Tibial nerve (tissue), 4 donors: ENCODE measurements at places on chromosomes 3 and 15.

DNA sequence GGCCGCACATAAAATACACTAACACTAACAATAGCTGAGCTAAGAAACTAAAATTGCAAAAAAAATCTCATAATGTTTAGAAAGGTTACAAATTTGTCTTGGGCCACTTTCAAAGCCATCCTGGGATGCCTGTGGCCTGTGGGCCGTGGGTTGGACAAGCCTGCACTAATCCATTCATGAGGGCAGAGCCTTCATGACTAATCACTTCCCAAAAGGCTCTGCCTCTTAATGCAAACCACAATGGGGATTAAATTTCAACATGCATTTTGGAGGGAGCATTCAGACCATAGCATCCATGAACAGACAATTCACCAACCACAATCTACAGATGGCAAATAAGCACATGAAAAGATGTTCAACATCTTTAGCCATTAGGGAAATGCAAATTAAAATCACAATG, 128.2 kb downstream of the SUCLG2 start:
- no peaks in the 10 kb centered on the region for H3K4me1 ChIP-seq
- H3K27me3 ChIP-seq, result no peaks in the 10 kb centered on the region
- no peak overlapping the region for H3K4me3 ChIP-seq
- no peak for DNase-seq
- H3K27ac ChIP-seq, result no peak overlapping the region

DNA sequence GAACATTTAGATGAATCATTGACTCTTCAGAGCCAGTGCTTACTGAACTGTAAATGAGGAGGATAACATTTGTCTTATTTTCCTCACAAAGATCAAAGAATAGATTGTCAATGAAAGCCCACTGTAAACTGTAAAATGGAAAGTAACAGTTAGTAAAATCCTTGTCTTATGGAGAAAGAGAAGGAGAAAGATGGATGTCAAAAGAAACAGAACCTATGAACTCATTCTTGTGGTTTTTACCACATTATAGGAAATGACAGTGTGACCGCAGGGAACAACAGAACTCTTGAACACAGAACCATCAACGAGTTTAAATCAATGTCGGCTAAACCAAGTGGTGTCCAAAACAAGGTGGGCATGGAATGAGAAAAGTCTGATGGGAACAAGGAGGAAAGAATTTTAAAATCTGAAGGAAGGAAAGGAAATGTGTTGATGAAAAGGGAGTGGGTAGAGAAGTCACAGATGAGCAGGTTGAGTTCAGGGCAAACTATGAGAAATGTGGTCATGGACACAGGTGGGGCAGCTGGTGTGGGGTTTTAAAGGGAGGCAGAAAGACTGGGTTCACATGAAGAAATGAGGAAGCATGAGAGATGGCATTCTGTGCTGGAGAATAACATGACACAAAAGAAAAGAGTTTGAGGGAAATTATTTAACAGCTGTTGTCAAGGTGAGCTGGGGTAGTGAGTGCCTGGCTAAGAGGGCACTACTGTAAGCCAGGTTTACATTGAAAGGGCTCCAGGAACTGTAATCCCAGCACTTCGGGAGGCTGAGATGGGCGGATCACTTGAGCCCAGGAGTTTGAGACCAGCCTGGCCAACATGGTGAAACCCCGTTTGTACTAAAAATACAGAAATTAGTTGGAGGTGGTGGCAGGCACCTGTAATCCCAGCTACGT, 42.4 kb upstream of the ETV5 start:
- H3K4me3 ChIP-seq, result no peak overlapping the region
- H3K27ac ChIP-seq, result no peak overlapping the region
- no peaks in the 10 kb centered on the region for H3K4me1 ChIP-seq
- no peaks in the 10 kb centered on the region for H3K36me3 ChIP-seq

DNA sequence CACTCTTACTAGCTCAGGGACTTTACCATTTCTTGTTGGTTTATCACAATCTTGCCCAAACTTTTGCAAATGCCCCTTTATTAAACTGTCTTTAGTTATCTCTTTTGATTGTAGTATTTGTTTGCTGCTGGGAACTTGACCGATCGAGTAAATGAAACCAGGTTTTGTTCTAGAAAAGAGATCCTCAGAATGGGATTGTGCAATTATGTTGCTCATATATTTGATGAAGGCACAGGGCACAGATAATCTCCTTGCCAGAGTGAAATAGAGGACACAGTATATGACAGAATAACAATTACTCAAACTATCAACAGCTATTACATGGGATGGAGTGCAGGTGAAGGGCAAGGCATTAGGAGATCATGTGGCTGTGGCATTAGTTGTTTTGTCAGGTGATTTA, 216.6 kb upstream of the RASGRP1 start:
- H3K36me3 ChIP-seq, result no peaks in the 10 kb centered on the region
- no peaks in the 10 kb centered on the region for H3K27me3 ChIP-seq
- H3K27ac ChIP-seq, result no peak overlapping the region
- no peak overlapping the region for H3K4me3 ChIP-seq
- no peaks in the 10 kb centered on the region for H3K4me1 ChIP-seq

GRCh38 chr15:100061944-100062343, 279.8 kb downstream of the ADAMTS17 start:
- H3K27ac ChIP-seq, result no peak overlapping the region
- no peaks in the 10 kb centered on the region for H3K36me3 ChIP-seq
- H3K27me3 ChIP-seq, result no peaks in the 10 kb centered on the region
- no peak overlapping the region for H3K4me3 ChIP-seq
- no peak for DNase-seq
- H3K4me1 ChIP-seq, result no peaks in the 10 kb centered on the region

DNA sequence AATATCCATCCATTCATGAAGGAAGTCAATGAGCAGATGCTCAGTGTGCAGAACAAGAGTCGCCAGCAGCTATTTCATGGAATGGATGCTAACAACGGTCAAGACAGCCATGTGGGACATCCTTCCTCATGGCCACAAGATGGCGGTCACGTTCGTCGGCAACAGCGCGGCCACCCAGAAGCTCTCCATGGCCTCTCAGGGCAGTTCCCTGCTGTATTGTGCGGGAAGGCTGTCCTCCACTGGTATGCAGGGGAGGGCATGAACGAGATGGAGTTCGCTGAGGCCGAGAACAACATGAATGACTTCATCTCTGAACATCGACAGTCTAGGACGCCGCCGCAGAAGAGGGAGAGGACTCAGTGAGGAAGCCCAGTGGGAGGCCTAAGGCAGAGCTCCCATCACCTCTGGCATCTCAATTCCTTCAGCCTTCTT, 208.3 kb downstream of the TJP1 start:
- no peaks in the 10 kb centered on the region for H3K4me1 ChIP-seq
- H3K27ac ChIP-seq, result no peak overlapping the region
- no peaks in the 10 kb centered on the region for H3K36me3 ChIP-seq
- DNase-seq, result no peak

DNA sequence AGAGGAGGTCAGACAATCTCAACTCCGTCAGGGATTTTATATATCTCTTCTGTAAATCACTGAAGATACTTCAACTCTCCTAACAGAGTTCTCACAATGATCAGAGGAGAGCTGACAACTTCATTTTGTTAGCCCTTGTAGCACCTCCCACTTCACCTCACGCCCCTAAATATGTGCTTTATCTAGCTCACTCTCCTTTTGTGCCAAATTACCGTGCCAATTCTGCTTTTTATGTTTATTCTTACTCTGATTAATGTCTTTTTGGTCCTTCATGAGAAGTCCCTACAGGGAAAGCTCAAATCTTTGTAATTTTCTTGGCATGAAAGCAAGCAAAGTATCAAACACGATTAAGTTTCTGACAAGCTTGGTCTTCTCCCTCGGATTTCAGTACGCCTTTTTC, 636.1 kb upstream of the NAALADL2 start:
- DNase-seq, result no peak
- no peak overlapping the region for H3K4me3 ChIP-seq
- no peaks in the 10 kb centered on the region for H3K36me3 ChIP-seq
- H3K27me3 ChIP-seq, result no peaks in the 10 kb centered on the region
- no peak overlapping the region for H3K27ac ChIP-seq

- no peaks in the 10 kb centered on the region for H3K36me3 ChIP-seq
- H3K27me3 ChIP-seq, result no peaks in the 10 kb centered on the region
- no peak overlapping the region for H3K4me3 ChIP-seq
Observed at GRCh38 chr15:101198800-101199199, 53.0 kb downstream of the CHSY1 start.

GRCh38 chr15:50219820-50220219, 37.8 kb downstream of the SLC27A2 start:
- H3K4me1 ChIP-seq, result no peaks in the 10 kb centered on the region
- no peak overlapping the region for H3K4me3 ChIP-seq
- H3K36me3 ChIP-seq, result no peaks in the 10 kb centered on the region
- no peak overlapping the region for H3K27ac ChIP-seq
- DNase-seq, result no peak

- H3K4me1 ChIP-seq, result no peaks in the 10 kb centered on the region
- DNase-seq, result no peak
- H3K27ac ChIP-seq, result no peak overlapping the region
Observed at GRCh38 chr15:48592933-48593332, 52.6 kb downstream of the FBN1 start.

DNA sequence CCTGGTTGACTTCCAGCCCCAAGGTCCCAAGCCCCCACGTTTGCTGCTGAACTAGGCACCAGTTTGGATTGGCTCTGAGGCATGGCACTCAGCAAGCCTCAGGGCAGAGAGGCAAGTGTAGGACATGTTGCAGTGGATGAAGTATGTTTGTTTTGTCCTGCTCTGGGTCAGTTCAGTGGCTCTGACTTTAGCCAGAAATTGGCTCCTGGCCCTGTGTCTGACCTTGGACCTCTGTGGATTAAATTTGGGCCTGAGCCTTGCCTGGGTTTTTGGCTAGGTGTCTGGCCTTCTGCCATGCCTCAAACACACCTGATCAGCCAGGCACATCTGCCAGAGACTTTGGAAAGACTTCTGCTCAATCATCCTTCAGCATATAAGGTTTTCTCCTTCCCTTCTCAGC, 3.6 kb upstream of the MRAS start:
- no peaks in the 10 kb centered on the region for H3K36me3 ChIP-seq
- H3K27me3 ChIP-seq, result no peaks in the 10 kb centered on the region
- H3K4me1 ChIP-seq, result peaks cover 2% of the 10 kb centered on the region
- no peak overlapping the region for H3K4me3 ChIP-seq
- no peak overlapping the region for H3K27ac ChIP-seq

DNA sequence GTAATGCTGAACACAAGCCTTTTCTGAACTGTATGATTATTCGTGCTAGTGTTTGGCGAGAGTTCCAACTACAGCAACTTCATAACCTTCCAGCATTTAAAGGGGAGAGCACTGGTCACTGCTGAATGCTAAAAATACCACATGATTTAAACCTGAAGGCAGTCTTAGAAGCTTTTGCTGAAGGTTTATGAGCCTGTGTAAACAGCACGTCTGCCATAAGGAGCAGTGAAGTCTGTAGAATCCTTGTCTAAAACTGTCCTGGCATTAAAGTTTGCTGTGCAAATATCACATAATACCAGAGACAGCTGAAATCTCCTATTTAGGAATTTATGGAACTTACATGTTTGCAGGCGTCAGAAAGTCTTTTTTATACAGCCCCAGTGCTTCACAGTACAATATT, 5.9 kb downstream of the SATB1 start:
- H3K4me1 ChIP-seq, result no peaks in the 10 kb centered on the region
- H3K36me3 ChIP-seq, result peaks cover 31% of the 10 kb centered on the region
- DNase-seq, result no peak
- peak overlapping the region; percentile 52 for H3K27ac ChIP-seq

DNA sequence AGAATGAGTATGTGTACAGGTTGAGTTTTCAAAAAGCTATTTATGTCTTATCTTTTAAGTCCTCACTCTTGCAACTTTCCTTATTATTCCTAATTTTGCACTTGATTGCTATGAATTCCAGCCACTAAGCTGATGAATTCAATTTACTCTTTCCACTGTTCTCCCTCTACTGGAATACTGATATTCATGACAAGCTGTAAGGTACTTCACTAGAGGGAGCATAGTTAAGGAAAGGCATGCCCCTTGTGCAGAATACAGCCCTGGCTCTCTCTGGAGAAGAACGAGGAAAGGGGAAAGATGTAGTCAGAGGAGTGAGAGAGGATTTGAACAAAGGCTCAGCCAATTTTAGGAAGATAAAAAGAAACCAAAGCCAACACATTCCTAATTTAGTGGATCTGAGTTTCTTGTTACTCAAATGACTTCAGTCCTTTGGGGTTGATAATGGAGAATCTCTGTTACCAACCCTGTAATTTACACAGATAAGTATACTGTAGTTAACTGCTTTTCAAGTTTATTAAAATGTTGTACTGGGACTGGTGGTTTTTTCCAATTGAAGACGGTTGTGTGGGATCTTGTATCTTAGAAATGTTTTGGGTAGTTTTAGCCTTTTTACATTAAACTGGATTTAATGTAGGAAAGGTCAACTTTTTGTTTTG, 4.0 kb downstream of the SCAANT1 start:
- no peak overlapping the region for H3K4me3 ChIP-seq
- DNase-seq, result no peak
- no peaks in the 10 kb centered on the region for H3K27me3 ChIP-seq
- no peak overlapping the region for H3K27ac ChIP-seq
- no peaks in the 10 kb centered on the region for H3K4me1 ChIP-seq

GRCh38 chr15:79989682-79990081, 18.7 kb upstream of the BCL2A1 start:
- no peak for DNase-seq
- no peaks in the 10 kb centered on the region for H3K4me1 ChIP-seq
- no peaks in the 10 kb centered on the region for H3K36me3 ChIP-seq
- H3K27ac ChIP-seq, result no peak overlapping the region
- no peak overlapping the region for H3K4me3 ChIP-seq
- no peaks in the 10 kb centered on the region for H3K27me3 ChIP-seq

DNA sequence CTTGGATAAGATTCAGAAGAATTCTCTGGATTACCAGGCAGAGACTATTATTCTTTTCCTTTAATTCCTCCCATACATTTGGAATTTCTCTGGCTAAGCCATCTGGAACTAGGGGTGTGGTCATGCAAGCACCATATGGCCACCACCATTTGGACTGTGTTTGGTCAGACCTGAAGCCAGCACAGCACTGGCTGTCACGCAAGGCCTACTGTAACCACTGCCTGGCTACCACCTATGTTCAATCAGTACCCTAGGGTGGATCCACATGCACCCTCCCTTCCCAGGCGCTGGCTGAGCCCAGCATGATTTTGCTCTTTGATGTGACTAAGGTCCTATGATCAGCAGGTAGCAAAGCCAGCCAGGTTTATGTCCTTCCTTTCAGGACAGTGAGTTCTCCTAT, 287.8 kb upstream of the GOLIM4 start:
- DNase-seq, result no peak
- H3K4me1 ChIP-seq, result no peaks in the 10 kb centered on the region
- no peaks in the 10 kb centered on the region for H3K36me3 ChIP-seq
- H3K27ac ChIP-seq, result no peak overlapping the region
- H3K4me3 ChIP-seq, result no peak overlapping the region
- H3K27me3 ChIP-seq, result no peaks in the 10 kb centered on the region

- H3K27me3 ChIP-seq, result no peaks in the 10 kb centered on the region
- no peak for DNase-seq
- peaks cover 53% of the 10 kb centered on the region for H3K36me3 ChIP-seq
- H3K4me1 ChIP-seq, result no peaks in the 10 kb centered on the region
Observed at GRCh38 chr3:132593947-132594323, 3.1 kb upstream of the ACKR4 start.

GRCh38 chr15:35956056-35956455, 410.1 kb upstream of the DPH6 start:
- H3K4me1 ChIP-seq, result no peaks in the 10 kb centered on the region
- no peaks in the 10 kb centered on the region for H3K36me3 ChIP-seq
- no peak for DNase-seq
- H3K27ac ChIP-seq, result no peak overlapping the region
